CD4-positive, alpha-beta T cell (primary cell): ENCODE measurements at places on chromosomes 13 and 19.

GRCh38 chr13:81639984-81640582 is 1299.2 kb upstream of the SPRY2 start:
- no peak for DNase-seq

GRCh38 chr13:76886005-76886291 is 257 bp downstream of the KCTD12 start:
- no peak for DNase-seq

DNA sequence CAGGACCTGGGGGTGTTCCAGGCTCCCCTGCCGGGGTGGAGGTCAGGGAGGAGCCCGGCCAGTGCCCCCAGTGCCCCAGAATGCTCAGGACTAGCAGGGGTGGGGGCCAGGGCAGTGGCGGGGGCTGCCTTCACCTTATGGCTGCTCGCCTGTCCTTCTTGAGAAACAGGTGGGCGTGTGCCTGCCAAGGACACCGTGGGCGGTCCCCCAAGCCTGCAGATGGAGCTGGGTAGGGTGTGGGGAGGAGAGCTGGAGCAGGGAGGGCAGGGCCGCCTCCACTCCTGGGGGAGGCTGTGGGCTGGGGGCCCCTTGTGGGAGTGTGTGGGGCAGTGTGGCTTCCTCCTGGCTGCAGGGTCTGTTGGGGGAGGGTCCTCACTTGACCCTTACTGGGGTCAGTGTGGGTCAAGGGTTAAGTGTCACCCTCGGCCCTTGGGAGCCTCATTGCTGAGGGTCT is 160.1 kb downstream of the KDM4B start:
- DNase-seq: no peak

DNA sequence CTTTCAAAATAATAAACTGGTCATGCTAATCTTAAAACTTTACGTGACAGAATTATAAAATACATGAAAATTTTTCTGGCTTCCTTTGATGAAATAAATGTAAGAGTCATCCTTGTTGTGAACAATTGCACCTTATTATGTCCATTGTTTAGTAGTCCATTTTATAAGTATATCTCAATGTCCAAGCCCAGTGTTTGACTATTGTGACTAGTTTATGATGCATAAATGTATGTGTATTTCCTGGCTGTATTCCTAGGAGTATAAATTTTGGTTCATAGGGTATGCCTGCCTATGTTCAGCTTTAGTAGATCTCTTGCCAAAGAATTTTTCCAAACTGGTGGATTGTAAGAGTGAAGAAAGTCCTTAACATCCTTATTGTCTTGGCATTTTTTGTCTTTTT is 2895.5 kb upstream of the PCDH20 start:
- DNase-seq: no peak

DNA sequence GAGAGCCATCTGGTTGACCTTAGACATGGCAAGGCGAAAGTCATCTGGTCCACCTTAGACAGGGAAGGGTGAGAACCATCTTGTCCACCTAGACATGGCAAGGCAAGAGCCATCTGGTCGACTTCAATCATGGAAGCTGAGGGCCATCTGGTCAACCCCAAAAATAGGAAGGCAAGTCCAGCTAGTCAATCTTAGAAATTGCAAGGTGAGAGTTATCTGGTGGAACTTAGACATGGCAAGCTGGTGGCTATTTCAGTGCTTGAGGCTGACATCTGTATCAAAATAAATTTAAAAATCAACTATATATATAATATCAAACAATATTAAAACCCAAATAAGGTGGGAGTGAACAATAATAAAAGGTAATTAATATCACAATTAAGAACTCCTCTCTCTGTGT is 83.9 kb downstream of the ZNF726 start:
- DNase-seq: no peak

DNA sequence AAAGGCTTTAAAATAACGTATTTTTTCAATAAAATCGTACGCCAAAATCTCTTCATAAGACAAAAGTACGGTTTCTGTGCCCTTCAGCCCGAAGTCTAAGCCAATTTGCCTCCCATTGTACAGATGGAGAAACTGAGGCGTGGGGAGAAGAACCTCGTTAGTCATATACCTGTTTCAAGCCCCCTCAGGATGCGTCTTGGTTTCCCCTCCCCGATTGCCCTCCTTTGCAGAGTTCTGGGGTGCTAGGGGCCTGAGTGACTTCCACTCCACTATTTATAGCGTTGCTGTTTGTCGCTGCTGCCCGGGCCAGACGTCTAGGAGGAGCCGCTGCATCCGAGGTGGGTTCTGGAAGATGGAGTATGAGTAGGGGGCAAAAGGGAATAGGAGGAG is 2.3 kb upstream of the LTBP4 start:
- DNase-seq: no peak

- DNase-seq: no peak
Observed at GRCh38 chr13:99471221-99472121, 29.8 kb upstream of the TM9SF2 start.
